ENCODE measurements at places on chromosomes 3 and 15.

DNA sequence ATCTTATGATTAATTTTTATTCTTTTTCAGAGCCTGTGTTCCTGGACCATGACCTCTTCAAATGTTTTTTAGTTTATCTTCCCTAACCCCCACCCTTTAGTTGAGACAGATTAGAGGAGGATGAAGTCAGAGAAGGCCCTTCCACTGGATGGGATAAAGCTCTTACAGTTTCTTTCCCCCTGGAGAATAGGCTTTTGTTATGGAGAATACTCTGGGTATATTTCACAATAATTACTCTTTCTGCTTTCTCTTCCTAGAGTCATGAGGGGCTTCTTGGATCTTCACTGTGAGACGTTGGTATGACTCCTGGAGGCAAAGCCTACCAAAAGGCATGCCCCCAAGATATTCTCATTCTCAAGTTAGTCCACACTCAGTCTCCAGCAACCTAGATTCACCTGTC is 144.4 kb upstream of the THRB start:
- DNase-seq, result no peak

- no peak for DNase-seq
Measured at GRCh38 chr3:171201825-171202224, 175.3 kb upstream of the SLC2A2 start.

DNA sequence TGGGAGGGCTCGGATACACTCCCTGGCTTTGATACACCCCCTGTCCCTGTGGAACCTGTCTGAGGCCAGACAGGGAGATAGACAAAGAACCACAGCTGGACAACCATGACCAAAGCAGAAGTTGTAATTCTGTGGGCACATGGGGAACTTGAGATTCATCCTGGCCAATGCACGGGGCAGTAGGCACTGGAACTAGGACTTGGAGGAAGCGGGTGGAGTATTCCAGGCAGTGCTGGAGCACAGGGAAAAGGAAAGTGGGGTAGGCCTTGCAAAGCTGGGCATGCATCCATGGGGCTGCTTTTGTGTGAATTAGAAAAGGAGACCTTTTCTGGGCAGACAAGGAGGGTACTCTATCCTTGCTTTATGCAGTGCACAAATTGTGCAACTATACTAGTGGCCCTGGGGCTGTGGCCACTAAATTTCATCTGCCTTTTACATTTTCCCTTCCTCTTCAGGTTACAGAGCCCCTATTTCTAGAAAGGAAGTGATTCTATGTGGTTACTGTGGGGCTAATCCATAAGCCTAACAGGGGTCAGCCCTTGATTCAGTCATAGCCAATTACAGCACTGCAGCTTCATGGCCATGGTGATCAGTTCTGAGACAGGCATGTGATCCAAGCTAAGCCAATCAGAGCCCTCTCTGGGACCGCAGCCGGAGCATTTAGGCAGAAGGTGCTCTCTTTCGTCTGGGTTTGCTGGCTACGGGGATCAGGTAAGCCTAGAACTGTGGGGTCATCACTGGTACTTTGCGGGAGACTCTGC is 21.0 kb downstream of the CRABP1 start:
- DNase-seq, result no peak

DNA sequence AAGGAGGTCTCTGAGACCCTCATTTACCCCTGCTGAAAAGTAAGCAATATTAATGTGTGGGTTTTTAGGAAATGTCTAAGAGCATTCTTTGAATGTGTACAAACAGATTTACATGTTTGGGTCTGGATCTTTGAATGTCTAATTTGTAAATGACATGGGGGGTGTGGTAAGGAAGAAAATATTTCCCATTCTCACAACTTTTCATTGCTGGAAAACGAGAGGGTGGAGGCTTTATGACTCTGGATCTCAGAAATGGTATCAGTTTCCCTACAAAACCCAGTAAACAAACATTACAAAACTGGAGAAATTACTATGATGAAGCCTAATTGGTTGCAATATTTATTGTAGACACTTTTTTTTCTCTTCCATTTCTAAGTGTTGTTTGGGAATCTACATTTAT is 98.1 kb upstream of the FOXB1 start:
- no peak for DNase-seq

DNA sequence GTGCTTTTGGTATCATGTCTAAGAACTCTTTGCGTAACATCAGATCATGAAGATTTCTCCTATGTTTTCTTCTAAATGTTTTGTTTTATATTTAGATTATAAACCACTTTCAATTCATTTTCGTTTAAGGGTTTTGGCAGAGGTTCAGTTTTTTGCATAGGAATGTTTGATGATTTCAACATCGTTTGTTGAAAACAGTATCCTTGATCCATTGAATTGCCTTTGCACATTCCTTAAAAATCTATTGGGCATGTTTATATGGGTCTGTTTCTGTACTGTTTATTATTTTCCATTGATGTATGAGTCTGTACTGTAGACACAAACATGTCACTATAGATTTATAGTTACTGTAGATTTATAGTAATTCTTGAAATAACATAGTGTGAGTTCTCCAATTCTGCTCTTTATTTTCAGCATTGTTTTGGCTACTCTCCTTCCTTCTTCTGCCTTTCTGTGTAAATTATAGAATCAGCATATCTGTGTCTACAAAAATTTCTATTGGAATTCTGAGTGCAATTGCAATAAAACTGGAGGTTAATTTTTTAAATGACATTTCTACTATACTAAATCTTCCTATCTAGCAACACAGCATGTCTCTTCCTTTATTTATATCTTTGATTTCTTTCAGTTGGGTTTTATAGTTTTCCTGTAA is 374.0 kb downstream of the SV2B start:
- DNase-seq, result no peak

- no peak for DNase-seq
Measured at GRCh38 chr3:14532691-14533456, 7.3 kb downstream of the GRIP2 start.

DNA sequence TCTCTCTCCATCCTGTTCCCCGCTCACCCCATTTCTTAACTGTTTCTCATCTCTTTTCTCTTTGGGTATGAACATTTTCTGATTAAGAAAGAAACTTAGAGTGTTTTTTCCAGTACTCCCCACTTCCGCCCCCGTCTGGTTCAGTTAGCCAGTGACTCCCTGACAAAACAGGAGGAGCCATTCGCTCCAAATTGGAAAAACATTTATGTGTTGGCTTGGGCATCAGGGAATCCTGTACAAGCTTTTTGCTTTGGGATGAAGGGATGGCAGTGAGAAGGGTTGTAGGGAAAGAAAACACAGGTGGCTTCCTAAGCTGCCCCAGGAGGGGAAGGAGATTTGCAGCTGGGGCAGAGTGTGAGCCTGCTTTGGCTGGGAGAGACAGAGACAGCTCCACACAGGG is 47.0 kb downstream of the BOC start:
- no peak for DNase-seq

DNA sequence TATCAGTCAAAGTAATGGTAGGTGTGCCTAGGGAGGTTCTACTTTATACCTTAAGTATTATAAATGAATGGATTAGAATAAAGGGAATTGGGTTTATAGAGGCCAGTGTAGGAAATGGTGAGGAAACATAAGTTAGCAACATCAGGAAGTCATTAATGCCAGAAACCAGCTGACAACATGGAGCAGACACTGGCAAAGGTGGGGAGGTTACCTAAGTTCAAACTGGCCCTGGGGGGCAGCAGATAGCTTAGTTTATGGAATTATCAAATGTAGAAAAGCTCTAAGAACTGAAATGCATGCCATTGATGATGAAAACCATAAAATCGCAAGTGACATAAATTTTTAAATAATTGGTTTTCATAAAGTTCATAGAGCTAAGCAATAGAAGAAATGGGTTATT is 498.6 kb downstream of the NAALADL2 start:
- no peak for DNase-seq

GRCh38 chr15:97884513-97885131 is 75.9 kb upstream of the ARRDC4 start:
- DNase-seq, result no peak

DNA sequence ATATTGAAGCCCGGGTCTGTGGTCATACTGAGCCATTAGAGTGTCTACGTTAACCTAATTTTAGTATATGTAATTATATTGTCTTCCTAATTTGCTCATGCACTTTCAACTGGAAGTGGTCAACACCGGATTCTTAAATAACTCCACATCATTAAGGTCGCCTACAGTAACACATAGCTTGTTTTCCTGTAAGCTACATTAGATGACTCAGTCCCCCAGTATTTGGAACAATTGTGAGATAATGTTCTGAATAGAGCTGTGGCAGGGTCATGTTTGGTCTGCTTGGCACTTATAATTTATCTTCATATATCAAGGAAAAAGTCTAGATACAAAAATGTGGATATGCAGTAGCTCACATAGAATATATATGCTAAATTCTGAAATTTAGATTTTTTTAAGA is 486.2 kb downstream of the IGSF11 start:
- DNase-seq, result no peak

GRCh38 chr3:9951598-9951961 is 628 bp downstream of the PRRT3 start:
- no peak for DNase-seq

DNA sequence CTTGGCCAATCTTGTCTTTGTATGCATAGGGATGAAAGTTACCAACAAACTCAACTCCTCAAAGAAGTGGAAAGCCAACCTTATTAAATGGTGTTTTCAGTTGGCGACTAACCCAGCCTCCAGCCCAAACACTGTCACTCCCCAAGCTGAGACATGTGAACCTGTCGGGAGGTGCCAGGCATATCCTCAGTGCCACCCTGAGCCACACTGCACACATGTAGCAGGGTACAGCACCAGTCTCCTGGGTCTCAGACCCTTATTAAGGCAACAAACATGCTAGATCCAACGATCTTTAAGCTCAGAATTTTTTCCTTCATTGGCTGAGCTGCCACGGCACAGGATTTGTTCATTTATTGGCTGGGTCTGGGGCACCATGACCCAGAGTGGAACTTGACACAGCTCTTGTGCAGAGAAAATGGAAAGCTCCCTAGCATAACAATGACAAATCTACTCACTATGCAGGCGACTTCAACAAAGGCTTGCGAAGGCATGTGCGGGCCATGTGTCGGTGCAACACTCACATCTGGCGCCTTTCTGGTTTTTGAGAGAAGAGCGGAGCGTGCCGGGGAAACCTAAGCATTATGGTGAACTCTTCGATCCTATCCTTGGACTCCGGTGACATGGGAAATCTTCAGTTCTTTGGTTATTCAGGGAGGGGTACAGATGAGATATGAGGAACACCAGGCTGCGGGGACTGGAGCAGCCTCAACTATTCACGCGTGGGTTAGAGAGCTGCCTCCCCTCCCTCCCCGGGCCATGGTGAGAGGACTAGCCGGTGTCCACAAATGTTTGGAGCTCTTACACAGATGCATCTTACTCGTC is 190.1 kb downstream of the FAM43A start:
- DNase-seq, result no peak

- DNase-seq, result no peak
Measured at GRCh38 chr3:110667216-110667615, 404.4 kb upstream of the NECTIN3 start.

- DNase-seq, result no peak
Measured at GRCh38 chr3:119636249-119636648, 24.1 kb downstream of the POPDC2 start.

DNA sequence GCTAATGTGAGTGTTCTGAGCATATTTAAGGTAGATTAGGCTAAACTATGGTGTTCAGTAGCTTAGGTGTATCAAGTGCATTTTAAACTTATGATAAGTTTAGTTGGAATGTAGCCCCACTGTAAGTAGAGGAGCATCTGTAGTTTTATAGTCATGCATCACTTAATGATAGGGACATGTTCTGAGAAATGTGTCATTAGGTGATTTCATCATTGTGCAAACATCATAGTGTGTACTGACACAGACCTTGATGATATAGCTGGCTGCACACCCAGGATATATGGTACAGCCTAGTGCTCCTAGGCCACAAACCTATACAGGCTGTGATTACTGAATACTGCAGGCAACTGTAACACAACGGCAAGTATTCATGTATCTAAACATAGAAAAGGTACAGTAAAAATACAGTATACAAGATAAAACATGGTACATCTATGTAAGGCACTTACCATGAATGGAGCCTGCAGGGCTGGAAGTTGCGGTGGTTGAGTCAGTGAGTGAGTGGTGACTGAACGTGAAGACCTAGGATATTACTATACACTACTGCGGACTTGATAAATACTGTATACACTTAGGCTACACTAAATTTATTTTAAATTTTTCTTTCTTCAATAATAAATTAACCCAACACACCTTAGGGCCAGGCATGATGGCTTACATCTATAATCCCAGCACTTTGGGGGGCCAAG is 17.9 kb downstream of the DNAH1 start:
- DNase-seq, result no peak

- DNase-seq, result no peak
Measured at GRCh38 chr15:34147371-34148140, 45.7 kb downstream of the PGBD4 start.

GRCh38 chr3:19899264-19899663 is 34.8 kb downstream of the EFHB start:
- DNase-seq, result no peak

- DNase-seq, result no peak
Measured at GRCh38 chr3:124385996-124386395, 344.3 kb upstream of the UMPS start.

DNA sequence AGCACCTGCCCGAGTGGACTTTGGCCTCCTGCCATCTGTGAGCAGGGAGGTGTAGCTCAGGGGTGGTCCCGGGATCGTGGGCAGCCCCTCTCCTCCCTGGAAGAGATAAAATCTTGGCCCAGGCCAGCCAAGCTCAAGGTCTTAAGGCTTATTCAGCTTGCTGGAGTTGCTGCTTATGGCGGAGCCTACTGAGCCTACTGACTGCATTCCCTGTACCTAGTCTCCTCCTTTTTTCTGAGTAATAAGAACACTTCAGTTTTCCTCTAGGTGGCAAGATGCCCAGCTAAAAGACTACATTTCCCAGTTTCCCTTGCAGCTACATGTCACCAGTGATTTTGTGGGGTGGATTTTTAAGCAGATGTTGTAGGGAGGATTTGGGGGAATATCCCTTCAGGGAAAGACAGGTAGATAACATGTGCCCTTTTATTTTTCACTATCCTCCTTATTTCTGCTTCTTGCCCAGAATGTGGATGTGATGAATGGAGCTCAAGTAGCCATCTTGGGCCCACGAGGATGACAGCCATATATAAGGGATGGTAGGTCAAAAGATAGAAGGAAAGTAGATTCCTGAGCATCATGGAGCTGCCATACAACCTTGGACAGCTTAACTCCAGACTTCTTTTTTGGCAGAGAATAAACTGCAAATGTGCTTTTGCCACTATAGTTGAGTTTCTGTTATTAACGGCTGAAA is 41.4 kb upstream of the INSYN1 start:
- no peak for DNase-seq

DNA sequence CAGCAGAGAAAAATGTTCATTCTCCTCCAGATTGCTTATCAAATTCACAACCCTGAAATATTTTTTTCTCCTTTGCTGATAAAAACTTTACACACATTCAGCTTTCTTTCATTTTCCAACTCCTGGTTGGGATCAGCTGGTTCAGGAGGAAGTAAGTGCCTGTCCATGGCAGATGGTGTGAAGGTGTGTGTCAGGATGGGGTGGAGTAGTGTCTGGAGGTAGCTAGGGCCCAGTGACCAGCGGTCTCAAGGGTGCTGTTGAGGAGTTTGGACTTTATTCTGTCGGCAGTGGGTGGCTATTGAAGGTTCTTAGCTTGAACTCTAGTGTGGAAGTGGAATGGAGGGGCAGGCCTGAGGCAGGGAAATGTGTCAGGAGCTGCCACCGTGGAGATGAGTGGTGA is 46.9 kb upstream of the PTPN23 start:
- no peak for DNase-seq

All from breast epithelium (tissue), 4 donors.